ENCODE measurements at places on chromosomes 5 and 9.

GRCh38 chr9:129719135-129719534 lies 33.7 kb downstream of the PTGES start:
- DNase-seq = no peak

GRCh38 chr9:81052846-81053245 lies 636.5 kb downstream of the TLE1 start:
- DNase-seq = no peak

DNA sequence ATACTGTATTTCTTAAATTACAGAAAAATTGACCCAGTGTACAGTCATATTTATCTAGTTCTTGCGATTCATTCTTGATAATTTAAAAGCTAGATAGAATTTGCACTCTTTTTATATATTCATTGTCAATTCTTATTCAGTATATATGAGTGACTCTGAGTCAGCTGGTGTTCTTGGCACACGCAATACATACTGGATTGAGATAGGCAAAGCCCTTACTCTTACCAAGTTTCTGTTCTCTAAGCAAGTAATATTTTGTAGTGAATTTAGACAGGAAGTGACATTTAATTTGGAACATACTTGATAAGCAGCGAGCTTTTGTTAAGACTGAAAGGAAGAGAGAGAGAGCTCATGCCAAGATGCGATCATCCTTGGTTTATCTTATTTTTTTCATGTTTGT lies 57.7 kb downstream of the GPBP1 start:
- DNase-seq = no peak

DNA sequence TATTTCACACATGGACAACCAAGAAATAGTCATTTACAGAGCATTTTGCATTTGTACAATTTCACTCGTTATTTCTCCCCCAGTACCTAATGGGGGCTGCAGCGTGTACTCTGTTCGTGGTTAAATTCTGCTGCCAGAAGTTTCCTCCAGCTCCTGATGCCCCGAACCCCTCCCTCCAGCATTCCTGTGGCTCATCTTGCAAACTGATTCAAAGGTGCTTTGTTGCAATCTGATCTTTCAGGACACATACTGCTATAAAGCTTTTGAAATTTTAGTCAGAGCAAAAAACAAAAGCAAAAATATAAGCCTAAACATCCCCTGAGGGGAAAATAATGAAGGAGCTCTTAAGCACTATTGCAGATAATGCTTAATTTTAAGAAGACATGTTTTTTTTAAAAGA lies 27.7 kb downstream of the UBLCP1 start:
- no peak for DNase-seq

DNA sequence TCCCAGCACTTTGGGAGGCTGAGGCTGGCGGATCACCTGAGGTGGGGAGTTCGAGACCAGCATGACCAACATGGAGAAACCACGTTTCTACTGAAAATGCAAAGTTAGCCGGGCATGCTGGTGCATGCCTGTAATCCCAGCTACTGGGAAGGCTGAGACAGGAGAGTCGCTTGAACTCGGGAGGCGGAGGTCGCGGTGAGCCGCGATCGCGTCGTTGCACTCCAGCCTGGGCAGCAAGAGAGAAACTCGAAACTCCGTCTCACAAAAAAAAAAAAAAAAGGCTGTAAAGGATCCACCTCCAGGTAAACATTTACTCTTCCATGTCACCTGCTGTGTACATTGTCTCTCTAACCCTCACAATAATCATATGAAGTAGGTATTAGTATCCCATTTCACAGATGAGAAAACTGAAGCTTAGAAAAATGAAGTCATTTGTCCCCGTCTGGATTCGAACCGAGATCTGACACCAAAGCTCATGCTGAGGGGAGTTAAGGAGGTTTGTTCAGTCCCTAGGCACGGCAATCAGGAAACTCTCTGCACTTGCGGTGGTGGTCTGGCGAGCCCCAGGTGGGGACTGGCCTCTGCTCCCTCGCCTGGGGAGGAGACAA lies 494 bp upstream of the DOCK2 start:
- no peak for DNase-seq

DNA sequence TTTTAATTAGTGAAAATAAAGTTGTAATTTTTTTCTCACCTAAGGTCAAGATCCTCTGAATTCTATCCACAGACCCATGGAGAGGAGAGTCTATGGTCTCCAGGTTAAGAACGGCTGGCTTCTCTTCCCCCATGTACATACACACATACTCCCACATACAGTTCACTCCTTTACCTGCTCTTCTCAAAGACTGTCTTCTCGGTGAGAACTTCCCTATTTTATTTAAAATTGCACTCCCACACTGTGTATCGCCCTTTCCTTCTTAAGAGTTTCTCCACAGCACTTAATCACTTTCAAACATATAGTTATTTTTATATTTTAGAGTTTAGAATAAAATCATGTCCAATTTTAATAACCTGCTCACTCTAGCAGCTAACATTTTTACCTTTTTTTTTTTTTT lies 3.6 kb upstream of the JADE2 start:
- no peak for DNase-seq
